ENCODE measurements at places on chromosomes 5 and 9.

DNA sequence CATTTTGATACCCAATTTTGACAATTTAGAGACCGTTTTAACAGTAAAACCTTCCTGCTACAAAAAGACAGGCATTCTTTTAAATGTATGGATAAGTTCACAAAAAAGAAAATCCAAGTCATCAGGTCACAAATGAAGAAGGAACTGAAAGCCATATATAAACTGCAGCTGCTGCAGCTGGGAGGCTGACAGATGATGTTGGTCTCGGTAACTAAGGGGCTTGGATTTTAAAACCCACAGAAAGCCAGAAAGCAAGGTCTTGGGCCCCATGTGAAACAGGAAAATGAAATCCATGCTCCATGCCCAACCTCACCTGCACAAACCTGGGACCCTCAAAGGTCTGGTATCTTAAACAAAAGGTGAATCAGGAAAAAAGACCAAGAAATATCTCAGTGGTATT lies 15.7 kb upstream of the C5orf34 start:
- no peak for DNase-seq

- DNase-seq: no peak
Measured at GRCh38 chr9:89379508-89380115, 61.3 kb downstream of the SECISBP2 start.

- DNase-seq: no peak
Measured at GRCh38 chr5:37889612-37890317, 49.9 kb upstream of the GDNF start.

- DNase-seq: no peak
Measured at GRCh38 chr9:18238254-18238653, 235.7 kb upstream of the ADAMTSL1 start.

GRCh38 chr5:107670932-107671741 lies at the start of gene EFNA5:
TSS of gene EFNA5 (minus strand) at chr5:107670937.
- DNase-seq: no peak

DNA sequence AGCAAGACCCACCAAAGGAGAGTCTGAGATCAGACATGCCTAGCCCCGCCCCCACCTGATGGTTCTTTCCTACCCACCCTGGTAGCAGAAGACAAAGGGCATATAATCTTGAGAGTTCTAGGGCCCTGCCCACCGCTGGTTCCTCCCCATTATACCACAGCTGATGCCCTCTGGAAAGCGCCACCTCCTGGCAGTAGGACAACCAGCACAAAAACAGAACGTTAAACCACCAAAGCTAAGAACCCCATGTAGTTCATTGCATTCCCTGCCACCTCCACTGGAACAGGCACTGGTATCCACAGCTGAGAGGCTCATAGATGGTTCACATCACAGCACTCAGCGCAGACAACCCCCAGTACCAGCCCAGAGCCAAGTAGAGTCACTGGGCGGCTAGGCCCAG lies 81.2 kb upstream of the TRPC7 start:
- no peak for DNase-seq

GRCh38 chr5:11047030-11047429 lies 286.0 kb upstream of the DAP start:
- no peak for DNase-seq

DNA sequence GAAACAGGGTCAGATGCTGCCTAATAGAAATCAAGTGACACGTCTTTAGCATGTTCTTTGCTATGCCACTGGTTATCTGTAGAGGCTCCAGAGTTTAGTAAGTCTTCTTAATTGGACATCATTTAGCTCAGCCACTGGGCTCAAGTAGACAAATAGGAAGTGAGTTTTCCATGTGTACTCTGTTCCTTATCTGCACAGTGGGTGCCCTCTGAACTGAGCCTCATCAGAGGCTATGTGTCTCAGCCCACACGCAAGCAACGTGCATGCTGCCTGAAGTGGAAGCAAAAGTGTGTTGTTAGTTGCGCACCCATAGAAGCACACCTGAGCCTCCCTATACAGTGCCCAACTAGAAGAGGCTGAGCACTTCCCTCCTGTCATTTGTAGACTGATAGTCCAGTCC lies 134.7 kb downstream of the SEMA5A start:
- DNase-seq: no peak

DNA sequence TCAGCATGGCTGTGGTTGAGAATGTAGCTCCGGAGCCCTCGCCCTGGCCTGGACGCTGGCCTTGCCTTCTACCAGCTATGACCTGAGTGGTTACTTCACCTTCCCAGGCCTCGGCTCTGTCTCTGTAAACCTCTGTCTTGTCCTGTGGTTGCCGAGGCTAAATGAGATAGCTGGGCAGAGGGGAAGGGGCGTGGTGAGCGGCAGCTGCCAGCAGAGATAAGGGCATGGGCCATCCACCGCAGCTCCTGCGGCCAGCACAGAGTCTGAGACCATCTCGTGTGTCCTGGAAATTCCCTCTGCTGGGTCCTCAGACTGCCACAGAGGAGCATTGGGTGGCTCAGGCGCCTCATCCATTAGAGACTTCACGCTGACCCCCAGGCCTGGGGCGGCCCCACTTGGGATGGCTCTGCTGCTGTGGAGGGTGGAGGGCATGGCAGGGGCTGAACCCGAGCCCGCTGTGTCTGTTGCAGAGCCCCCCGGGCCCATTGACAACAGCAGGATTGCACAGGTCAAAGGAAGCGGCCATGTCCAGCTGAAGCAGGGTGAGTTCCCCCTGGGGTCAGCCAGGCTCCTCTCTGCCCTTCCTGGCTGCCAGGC lies 43.9 kb downstream of the USP20 start:
- no peak for DNase-seq

DNA sequence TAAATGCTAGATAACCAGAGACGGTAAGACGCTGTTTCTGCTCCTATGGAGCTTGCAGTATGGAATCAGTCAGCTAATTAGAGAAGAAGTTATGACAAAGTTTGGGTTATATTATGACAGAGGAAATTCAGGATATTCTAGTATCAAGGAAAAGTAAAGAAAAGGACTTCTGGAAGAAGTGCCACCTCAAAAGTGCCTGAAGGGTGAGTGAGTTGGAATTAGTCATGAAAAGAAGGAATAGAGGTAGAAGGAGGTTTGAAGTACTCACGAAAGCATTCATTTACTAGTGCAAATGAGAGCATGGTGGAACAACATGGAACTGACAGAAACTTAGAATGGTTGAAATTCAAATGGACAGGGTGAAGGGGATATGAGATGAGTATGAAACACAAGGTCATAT lies 40.4 kb upstream of the MTAP start:
- DNase-seq: no peak

DNA sequence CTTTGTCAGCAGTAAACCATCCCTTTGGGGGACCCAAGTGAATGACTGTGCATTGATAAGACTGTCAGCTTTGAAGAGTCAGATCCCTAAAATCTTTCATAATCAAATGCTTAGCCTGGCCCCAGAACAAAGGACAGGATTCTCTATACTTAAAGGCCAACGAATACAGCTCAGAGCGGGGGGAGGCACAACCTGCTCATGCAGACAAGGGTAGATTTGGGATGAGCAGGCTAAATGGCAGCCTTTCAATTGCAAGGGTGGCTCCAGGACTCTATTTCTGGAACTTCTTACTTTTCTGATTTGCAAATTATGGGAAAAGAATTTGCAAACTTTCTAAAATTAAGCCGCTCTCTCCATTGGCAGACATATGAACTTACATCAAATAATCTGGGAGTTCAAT lies 66.4 kb downstream of the ELL2 start:
- DNase-seq: no peak

GRCh38 chr5:167716126-167716775 lies 575.2 kb upstream of the WWC1 start:
- DNase-seq: no peak

DNA sequence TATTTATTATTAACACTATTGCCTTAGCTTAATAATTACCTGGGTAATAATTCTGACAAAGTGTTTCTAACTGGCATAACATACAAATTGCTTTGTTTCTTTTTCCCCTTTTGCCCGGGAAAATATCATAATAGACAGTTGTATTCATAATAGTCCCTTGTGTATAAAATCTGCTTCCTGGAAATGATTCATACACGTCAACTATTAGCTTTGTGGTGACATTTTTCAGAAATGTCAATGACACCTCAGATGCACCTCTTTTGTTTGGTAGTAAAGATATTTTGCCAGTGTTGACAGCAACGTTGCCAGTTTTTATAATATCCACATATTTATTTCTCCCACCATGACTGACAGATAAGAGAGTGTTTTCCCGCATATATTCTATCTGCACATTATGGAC lies 73.0 kb downstream of the RASEF start:
- DNase-seq: no peak

DNA sequence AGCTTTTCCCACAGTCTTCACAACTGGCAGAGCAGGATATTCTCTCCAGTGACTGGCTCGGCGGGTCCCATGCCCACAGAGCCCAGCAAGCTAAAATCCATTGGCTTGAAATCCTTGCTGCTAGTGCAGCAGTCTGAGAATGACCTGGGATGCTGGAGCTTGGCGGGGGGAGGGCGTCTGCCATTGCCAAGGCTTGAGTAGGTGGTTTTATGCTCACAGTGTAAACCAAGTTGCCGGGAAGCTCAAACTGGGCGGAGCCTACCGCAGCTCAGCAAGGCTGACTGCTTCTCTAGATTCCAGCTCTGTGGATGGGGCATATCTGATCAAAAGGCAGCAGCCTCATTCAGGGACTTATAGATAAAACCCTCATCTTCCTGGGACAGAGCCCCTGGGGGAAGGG lies 194.1 kb downstream of the CCDC171 start:
- DNase-seq: no peak

DNA sequence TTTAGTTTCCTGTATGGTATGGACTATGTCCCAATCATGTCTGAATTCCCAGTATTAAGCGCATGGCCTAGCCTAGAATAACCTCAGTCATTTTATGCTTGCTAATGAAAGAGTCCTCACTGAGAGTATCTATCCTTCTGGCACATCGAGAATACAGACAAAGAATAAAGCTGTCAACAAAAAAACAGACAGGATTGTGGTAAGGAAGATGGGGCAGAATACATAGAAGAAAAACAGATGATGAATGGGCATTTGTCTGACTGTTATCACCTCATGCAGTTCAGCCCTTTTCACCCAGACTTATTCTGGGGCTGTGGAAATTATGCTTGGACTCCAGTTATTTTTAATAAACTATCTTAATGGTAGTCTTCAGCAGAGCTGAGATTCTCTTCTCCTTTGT lies 363.8 kb upstream of the TNC start:
- no peak for DNase-seq

GRCh38 chr5:78972654-78973428 lies 12.3 kb downstream of the ARSB start:
- DNase-seq: no peak

DNA sequence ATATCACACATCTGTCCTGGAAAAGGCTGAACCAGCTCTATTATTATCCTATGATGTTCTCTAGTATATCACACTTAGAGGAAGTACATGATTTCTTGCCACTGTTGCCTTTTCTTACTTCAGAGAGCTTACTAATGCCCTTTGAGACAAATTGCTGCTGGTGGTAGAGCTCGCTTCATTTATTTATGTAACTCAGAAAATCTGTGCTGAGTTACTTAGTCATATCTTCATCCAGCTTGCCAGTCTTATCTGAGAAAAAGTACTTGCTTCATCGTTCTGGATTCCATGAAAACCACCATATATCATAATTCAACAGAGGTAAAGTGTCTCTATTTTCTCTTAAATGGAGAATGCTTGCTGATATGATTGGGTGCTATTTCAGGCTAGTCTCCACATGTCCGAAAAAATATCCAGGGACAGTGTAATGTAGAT lies 26.6 kb downstream of the PTPDC1 start:
- DNase-seq: no peak
